ENCODE measurements at places on chromosomes 5 and 9.

DNA sequence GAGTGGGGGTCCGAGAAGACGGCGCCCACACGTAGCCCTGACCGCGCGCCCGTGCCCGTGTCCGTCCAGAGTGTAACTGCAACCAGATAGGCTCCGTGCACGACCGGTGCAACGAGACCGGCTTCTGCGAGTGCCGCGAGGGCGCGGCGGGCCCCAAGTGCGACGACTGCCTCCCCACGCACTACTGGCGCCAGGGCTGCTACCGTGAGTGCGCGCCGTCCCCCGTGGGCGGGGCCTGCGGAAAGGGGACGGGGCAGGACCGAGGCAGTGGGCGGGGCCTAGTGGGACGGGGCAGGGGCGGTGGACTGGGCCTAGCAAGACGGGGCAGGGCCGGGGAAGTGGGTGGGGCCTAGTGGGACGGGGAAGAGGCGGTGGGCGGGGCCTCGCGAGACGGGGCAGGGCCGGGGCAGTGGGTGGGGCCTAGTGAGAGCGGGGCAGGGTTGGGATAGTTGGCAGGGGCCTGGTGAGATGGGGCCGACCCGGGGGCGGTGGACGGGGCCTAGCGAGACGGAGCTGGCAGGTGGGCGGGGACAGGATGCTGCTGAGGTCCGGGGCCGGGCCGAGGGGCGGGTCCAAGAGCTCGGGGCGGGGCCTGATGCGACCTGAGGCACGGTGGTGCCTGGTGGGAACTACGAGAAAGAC lies 79.1 kb downstream of the NTNG2 start:
- peak; percentile 48 for DNase-seq

DNA sequence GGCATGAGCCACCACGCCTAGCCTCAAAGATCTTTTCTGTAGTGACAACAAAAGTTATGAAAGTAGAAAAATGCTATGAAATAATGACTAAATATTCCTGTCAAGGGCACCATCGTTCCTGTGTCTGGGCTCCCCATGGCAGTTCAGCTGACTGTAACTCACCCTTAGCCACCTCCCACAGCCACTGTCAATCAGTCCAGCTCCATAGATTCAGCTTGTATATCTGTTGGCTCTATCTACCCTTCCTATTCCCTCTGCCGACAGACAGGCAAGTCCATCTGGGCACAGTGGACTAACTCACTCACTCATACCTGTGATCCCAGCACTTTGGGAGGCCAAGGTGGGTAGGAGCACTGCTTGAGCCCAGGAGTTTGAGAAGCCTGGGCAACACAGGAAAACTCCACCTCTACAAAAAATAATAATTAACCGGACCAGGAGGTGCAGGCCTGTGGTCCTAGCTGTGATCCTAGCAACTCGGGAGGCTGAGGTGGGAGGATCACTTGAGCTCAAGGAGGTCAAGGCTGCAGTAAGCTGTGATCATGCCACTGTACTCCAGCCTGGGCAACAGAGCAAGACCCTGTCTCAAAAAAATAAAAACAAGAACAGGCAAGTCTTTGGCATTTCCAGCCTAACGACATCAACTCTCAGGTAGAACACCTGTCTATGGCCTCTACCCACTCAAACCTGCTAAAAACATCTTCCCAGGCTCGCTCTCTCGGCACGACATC lies 6.2 kb downstream of the CAMSAP1 start:
- no peak for DNase-seq

DNA sequence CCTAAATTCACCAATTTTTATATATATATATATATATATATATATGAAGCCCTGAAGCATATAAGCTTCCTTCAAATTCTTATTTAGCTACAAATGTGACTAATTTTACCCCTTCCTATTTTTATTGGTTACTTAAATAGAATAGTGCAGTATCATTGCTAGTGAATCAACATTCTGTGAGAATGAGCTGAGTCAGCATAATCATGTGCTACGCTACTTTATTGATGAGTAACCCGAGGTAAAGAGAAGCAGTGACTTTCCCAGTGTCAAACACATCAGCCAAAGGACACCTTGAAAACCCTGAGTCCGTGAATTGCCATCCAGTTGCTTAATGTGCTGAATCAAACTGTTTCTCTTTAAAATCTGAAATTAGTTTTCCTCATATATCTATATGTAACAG lies 546.2 kb downstream of the DMRTA1 start:
- no peak for DNase-seq

DNA sequence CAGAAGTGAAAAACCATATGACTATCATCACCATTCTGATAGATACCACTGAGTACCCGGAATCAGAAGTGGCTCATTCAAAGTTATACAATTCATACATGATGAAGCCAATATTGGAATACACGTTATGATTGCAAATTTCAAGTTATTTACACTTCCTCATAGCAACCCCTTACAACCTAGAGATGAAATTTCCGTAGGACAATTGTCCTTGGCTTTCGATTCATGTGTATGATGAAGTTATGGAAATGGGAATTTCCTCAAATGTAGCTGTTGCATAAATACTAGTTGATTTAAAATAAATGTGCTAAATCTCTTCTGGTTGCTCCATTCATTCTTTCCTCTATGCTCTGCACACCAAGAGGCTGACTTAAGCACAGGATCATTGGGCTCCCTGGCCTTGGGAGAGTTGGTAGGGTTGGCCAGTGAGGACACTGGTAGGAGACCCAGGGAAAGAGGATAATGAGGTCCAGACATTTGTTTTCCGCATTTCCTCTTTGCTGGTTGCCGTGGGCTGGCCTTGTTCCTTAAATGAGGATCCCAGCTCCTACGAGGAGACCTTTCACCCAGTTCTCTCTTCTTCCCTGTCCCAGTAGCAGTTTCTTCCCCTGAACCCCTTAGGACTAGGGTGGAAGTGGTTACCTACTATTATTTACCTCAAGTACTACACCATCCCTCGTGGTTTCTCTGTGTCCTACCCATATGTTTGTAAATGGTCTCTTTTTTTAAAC lies 90.3 kb downstream of the ZNF474 start:
- DNase-seq, result no peak

- DNase-seq, result no peak
Observed at GRCh38 chr5:74092766-74093165, 466.8 kb downstream of the ARHGEF28 start.

GRCh38 chr9:38058452-38059232 lies 10.4 kb downstream of the SHB start:
- DNase-seq, result no peak

GRCh38 chr5:63456279-63456678 lies 506.0 kb downstream of the HTR1A start:
- DNase-seq, result no peak

DNA sequence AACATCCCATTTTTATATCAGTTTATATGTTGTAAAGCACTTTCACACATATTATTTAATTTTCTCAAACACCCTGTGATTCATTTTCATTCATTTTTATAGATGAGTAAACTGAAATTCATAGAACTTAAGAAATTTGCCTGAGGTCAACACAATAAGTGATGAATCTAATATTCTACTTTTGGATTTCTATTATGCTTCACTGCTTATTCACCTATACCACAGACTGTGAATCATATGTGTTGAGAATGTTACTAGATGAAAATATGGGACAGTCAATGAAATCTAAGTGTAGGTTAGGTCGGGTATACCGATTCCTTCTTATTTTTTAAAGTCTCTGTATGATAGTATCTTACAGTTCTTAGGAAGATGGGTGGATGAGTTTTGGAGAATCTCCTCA lies 24.8 kb downstream of the CDC37L1 start:
- DNase-seq, result no peak

DNA sequence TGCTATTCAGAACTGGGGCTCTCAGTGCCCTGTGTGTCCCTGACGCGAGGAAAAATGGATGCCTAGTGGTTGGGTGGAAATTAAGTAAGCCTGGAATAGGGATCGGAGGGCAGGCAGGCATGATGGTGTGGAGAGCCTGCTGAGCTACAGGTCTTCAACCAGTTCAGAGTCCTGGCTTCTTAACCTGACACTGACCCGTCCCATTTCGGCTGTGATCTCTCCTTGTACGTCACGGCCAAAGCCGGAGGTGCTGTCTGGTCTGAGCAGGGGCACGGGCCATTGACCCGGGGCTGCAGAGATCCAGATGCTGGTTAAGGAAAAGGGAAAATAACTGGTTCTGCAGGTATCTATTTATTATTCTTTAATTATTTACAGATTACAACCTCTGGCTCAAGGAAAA lies 27.9 kb downstream of the RHOBTB3 start:
- DNase-seq, result no peak

GRCh38 chr9:105932276-105932675 lies 237.9 kb downstream of the TMEM38B start:
- no peak for DNase-seq

GRCh38 chr5:170113522-170113900 lies 7.8 kb downstream of the FOXI1 start:
- DNase-seq, result no peak

GRCh38 chr5:149959406-149960236 lies 937 bp upstream of the SLC26A2 start:
- DNase-seq, result no peak

DNA sequence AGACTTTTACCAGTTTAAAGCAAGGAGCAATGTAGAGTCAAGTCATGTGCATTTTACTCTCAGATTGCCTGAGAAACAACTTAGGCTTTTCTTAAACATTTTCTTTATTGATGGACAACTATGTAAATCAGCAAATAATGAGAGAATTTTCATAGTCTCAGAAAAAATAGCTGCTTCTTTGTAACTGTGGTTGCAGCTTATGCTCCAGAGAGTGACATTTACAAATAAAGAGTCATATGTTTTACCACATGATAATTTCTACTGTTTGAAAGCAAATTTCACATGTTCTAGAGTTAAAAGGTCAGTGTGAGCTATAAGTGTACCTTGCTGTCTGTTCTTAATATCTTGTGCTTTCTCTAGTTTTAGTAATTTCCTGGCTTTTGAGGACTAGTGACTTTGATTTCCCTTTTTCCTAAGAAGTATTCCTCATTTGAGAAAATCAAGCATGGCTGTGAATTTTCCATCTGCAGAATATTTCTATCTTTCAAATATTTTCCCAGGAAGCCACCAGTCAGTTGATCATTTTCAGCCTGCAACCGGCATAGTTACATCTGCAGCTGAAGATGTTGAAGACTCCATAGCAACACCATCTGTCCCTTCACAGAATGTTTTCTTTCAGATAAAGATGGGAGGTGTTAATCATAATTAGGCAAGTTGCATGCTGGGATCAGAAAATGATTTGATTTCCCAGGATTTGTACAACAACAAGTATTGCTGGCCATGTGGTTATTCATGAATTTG lies 229.9 kb downstream of the SGCD start:
- no peak for DNase-seq

GRCh38 chr5:93574491-93575305 lies 6.3 kb downstream of the NR2F1-AS1 start:
- DNase-seq, result no peak

DNA sequence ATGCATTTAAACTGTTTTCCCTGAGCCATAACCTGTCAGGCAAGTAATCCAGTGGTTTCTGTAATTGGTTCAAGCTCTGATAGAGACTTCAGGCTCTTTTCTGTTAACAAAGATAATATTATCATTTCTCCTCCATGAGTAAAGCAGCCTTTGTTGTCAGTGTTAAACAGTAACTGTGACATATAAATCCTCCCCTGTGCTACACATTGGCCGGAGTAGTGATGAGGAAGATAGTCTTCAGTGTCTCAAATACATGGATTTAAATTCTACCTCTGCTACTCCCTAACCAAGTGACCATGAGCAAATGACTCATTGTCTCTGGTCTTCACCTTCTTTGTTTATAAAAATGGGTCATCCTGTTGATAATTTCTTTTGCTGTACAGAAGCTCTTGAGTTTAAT lies 615.5 kb upstream of the CHD1 start:
- no peak for DNase-seq

DNA sequence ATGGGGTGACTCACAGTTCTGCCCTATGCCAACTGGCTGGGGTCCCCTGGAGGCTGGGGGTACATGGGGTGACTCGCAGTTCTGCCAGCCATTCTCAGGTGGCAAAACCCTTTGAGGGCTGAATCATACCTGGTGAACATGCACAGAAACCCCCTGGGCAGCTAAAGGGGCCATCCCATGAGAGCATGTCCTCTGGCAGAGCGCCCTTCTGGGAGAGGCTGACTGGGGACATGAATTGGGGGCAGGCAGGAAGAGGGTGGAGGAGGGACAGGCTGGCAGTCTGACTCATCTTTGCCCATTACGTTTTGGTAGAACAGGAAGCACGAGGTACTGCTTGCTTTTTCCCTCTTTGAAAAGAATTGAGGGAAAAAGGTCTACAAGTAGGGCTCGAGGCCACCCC lies 16.7 kb downstream of the TRAF1 start:
- DNase-seq, result no peak

Data from SK-N-MC (cell line).